ENCODE measurements at places on chromosomes 11 and 22.
A peak's percentile ranks its signal among the peaks of the same experiment; 100 is the strongest.

- DNase-seq: no peak
Observed at GRCh38 chr11:130478204-130478701, 29.8 kb downstream of the ADAMTS15 start.

DNA sequence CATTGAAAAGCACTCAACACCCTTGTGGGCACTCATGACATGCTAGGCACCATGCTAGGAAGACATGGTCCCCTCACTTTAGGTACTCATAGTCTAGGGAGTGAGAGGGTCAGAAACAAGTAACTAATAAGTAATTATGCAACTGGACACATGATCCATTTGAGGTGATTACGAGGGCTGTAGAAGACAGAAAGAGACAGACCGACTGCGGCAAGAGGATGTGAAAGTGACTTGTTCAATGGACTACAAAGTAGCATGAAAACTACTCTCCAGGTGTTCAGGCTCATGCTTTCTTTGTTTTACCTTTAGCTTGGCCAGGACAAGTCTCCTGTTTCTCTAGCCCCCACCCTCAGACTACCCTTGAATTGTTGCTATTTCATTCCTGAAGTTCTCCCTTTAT lies 310.8 kb upstream of the SORL1-AS1 start:
- no peak for DNase-seq

DNA sequence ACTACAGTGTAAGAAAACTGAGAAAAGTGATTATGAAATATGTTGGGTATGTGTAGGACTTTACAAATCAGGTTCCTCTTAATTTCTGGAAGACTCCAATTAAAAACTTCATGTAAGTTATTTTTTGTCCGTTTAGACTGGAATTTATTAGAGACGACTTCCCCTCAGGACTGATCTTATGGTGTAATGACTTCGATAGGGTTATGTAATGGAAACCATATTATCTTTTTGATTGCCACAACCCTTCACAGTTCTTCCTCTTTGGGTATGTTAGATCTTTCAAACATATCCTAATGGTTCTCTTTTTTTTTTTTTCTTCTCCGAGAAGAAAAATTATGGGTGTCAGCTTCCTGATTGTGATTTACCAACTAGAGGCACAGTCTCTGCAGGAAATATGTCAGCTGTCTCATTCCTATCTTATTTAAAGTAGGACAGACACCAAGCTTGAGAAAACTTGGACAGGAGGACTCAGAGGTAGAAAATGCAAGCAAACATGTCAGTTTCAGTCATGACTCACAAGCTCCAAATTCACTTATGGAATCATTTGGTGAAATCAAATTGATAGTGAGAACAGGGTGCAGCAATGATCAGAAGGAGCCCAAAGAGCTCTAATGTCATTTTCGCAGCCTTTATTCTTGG lies 11.1 kb upstream of the LDLRAD3 start:
- no peak for DNase-seq

GRCh38 chr22:44658311-44658953 lies 43.6 kb upstream of the PRR5 start:
- DNase-seq: no peak

DNA sequence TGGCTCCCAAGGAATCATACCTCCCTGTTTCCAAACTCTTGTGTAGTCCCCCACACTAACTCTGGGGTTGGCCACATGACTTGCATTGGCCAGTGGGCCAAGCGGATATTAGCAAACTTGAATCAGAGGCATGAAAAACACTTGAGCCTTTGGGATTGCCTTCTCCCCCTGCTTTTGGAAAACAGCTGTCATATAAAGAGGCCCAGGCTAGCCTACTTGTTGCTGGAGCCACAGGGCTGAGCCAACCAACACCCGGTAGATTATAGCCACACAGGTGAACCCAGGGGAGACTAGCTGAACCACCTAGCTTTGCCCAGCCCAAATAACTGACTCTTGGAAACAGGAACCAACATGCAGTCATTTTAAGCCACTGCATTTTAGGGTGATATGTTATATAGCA lies 354.8 kb downstream of the TENM4 start:
- no peak for DNase-seq

- no peak for DNase-seq
Observed at GRCh38 chr11:46850829-46851380, 4.8 kb upstream of the CKAP5 start.

DNA sequence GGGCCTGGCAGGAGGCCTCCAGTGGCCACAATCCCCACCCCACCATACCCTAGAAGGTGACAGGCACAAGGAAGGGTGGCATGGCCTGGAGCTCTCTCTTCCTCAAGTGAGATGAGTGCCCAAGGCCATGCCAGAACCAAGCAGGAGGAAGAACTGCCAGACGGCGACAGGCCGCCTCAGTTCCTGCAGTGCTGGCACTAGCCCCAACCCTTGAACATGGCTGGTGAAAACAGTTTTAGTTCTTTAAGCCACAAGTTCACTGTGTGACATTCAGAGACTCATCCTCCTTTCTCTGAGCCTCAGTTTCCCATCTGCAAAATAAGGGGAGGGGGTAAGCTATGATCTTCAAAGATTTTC lies 9.8 kb downstream of the CHRDL2 start:
- DNase-seq: no peak

- peak; percentile 36 for DNase-seq
Observed at GRCh38 chr22:23677701-23677995, 13.2 kb upstream of the RGL4 start.

DNA sequence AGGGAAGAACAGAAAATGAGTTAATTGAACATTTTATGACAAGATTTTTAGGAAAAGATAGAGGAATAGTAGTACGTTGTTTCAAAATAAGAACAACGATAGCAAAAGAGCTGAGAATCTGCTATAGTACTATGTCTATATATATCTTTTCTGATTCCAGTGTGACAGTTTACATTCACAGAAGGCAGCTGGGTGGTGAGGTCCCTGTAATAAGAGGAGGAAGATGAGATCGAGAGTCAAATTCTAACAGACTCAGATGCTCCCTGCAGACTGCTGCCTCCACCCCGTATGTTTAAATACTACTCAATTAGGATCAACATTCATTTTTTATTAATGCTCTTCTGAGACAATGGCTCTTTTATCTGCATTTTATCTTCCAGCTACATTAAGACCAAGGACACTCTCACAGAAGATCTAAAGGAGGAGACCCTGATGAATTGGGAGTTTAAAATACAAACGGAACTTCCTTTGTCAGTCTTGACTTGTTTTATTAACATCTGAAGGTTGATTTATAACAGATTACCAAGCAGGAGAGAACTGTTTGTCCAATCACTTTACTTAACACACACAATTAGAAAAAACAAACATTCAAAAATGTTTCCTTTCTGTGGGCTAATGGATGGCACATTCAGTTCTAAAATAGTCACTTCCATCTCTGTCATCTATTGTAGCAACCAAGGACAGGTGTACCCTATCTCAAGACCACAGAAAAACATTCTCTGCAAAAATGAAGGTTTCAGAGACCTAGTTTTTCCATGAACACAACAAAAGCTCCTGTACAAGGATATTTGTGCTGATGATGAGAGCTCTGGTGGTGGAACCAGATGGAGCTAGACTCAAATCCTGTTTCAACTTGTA lies 240.2 kb downstream of the CADM1 start:
- DNase-seq: no peak

GRCh38 chr22:46115755-46116490 lies 34.4 kb upstream of the PPARA start:
- no peak for DNase-seq

GRCh38 chr11:44282620-44283019 lies 27.3 kb downstream of the ALX4 start:
- DNase-seq: no peak

- DNase-seq: no peak
Observed at GRCh38 chr11:83599066-83599465, 312.9 kb upstream of the CCDC90B start.

DNA sequence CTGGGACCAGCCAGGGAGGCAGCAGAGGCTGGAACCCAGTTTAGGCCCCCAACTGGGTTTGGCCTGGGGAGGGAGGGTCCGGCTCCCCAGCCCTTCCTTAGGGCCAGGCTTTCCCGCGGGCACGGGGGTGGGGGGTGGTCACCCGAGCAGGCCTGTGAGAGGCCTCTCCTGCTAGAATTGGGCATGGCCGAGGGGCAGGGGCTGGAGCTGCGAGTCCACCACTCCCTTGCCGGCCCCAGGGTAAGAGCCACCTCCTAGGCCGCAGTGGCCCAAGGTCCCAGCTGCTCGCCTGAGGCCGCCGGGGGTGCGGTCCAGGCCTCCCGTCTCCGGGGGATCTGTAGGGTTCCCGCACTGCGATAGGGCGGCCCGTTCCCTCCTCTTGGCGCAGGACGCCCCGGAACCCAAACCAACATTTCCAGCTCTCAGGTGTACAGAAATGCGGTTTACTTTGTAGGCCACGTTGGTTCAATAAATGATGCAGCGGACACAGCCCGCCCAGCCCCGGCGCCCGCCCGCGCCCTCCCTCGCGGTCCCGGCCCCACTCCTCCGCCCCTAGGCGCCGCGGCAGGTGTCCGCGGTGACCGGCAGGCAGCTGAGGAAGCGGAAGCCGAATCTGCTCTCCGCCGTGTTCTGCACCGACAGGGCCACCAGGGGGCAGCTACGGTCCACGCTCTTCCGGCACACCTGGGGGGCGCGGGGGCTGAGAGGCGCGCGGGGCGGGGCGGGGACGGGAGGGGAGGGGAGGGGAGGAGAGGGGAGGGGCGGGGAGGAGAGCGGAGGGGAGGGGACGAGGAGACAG lies 5.9 kb downstream of the LMNTD2 start:
- DNase-seq: peak; percentile 91

DNA sequence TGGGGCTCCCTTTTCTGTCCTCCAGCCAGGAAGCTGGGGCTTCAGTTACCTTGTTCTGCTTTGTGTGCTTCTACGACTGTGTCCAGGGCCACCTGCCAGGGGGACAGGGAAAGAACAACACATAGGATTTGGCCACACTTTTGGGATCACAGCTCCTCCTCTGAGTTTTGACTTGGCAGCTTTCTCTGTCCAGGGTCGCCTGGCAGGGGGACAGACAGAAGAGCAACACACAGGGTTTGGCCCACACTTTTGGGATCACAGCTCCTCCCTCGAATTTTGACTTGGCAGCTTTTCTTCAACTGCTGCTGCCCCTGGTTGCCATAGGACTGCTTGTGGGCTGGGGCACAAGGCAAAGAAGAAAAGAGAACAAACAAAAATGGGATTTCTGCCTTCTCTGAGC lies 19.1 kb downstream of the INCENP start:
- no peak for DNase-seq

GRCh38 chr11:111652184-111652583 lies 49.9 kb downstream of the SIK2 start:
- no peak for DNase-seq

DNA sequence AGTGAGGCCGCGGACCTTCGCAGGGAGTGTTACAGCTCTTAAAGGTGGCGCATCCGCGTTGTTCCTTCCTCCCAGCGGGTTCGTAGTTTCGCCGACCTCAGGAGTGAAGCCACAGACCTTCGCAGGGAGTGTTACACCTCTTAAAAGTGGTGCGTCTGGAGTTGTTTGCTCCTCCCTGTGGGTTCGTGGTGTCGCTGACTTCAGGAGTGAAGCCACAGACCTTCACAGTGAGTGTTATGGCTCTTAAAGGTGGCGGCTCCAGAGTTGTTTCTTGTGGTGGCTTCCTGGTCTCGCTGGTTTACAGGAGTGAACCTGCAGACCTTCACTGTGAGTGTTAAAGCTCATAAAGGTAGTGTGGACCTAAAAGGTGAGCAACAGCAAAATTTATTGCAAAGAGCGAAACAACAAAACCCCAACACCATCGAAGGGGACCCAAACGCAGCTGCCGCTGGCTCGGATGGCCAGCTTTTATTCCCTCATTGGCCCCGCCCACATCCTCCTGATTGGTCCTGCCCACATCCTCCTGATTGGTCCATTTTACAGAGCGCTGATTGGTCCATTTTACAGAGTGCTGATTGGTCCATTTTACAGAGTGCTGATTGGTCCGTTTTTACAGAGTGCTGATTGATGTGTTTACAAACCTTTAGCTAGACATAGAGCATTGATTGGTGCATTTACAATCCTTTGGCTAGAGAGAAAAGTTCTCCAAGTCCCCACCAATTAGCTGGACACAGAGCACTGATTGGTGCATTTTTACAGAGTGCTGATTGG lies 1.2 kb upstream of the TMEM45B start:
- DNase-seq: peak; percentile 88

DNA sequence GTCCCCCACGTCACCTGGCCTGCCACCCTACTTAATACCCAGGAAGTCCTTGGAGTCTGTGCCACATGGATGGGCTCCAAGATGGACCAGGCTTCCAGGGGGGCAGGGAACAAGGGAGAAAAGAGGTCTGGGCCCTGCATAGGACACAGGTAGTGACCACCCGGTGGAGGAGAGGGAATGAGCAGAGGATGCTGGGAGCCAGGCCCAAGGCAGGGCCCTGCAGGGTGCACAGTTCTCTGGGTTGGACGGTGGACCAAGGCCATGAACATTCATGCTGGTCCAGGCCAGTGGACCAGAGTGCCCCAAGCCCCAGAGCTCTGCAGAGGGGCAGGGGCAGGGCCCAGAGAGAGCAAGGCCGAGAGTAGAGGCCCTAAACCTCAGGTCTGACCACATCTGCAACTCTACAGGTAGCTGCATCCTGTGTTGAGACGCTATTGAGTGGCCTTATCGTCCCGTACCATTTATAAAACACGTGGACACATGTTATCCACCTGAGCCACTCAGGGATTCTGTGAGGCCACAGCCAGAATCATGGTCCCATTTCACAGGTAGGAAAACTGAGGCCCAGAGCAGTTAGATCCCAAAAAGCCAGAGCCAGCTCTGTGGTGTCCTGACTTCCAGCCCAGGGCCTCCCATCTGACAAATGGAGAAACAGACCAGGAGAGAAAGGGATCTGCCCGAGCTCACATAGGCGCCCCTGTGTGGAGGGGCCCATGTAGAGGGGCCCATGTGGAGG lies 46.4 kb downstream of the IGLL5 start:
- DNase-seq: no peak

DNA sequence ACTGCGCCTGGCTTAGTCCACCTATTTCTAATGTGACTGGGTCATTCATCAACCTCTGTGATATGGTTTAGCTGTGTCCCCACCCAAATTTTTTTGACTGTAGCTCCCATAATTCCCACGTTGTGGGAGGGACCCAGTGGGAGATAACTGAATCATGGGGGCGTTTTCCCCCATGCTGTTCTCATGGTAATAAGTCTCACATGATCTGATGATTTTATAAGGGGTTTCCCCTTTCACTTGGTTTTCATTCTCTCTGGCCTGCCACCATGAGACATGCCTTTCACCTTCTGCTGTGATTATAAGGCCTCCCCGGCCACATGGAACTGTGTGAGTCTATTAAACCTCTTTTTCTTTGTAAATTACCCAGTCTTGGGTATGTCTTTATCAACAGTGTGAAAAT lies 8.7 kb downstream of the CENATAC start:
- DNase-seq: no peak

DNA sequence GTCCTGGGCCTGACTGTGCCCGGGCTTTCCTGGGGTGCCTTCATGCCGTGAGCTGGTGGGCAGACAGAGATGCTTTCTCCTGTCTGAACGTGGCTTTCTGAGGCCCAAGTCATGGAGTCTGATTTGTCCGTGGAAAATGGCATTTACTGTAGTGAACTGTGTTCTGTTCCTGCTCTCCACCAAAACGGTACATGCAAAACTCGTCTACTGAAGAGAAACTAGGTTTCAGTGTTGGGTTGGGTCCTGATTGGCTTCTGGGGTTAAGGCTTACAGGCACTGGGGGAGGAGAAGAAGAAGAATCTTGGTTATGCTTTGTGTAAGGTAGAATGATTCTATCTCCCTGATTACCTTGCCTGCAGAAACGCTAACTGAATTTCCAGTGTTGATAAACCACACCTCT lies 541.7 kb downstream of the NTM start:
- DNase-seq: no peak

GRCh38 chr11:29395555-29396072 lies 621.2 kb downstream of the KCNA4 start:
- DNase-seq: no peak

GRCh38 chr11:64144587-64145472 lies 21.1 kb downstream of the MACROD1 start:
- DNase-seq: no peak

Measured in activated effector memory CD4-positive, alpha-beta T cell treated with anti-CD3 and anti-CD28 coated beads, Interleukin-2, amount 50 U/mL, for 16 hours (primary cell).